Hair follicular keratinocyte (primary cell): ENCODE measurements at places on chromosomes 11 and 22. TPM values are rescaled to one million over a fixed set of nuclear protein-coding genes. Genes with fewer than 3 reads are reported as not detected.

Gene HPS5
- 11.7 and 21.3 TPM in 2 replicates for total RNA-seq

Gene ZNF280A
- total RNA-seq = not detected in 2 replicates

Gene EFEMP2
- total RNA-seq = 7.0 and 20.5 TPM in 2 replicates

Gene TMEM45B
- 3.7 and 9.5 TPM in 2 replicates for total RNA-seq

Gene TSSK2
- not detected in 2 replicates for total RNA-seq

Gene P4HA3
- 1.1 and 3.7 TPM in 2 replicates for total RNA-seq

Gene LRP4
- 2.0 and 9.6 TPM in 2 replicates for total RNA-seq

Gene MTFP1
- total RNA-seq = 20.7 and 61.8 TPM in 2 replicates

Gene GGTLC2
- total RNA-seq = not detected in 2 replicates

Gene LTO1
- total RNA-seq = 11.9 and 14.4 TPM in 2 replicates

Gene UPK2
- total RNA-seq = 0.30 TPM in 1 of 2 replicates, not detected in the other

Gene OR52E8
- total RNA-seq = not detected in 2 replicates

Gene MS4A3
- total RNA-seq = not detected in 2 replicates

Gene SLC5A4
- not detected in 2 replicates for total RNA-seq

Gene MRGPRX3
- total RNA-seq = 24.1 and 45.6 TPM in 2 replicates

Gene HEPN1
- total RNA-seq = not detected in 2 replicates

Gene TAF1D
- 99.1 and 103 TPM in 2 replicates for total RNA-seq

Gene C22orf31
- not detected in 2 replicates for total RNA-seq

Gene DKK3
- 275 and 315 TPM in 2 replicates for total RNA-seq

Gene KDM4E
- total RNA-seq = not detected in 2 replicates

Gene RFPL2
- not detected in 2 replicates for total RNA-seq

Gene HEPACAM
- not detected in 2 replicates for total RNA-seq

Gene LSP1
- total RNA-seq = 0.19 TPM in 1 of 2 replicates, not detected in the other

Gene ANO1
- 27.2 and 28.1 TPM in 2 replicates for total RNA-seq

Gene OR5P2
- not detected in 2 replicates for total RNA-seq

Gene RFPL3
- not detected in 2 replicates for total RNA-seq

Gene PGAP2
- 19.4 and 27.5 TPM in 2 replicates for total RNA-seq

Gene GAL3ST1
- not detected in 2 replicates for total RNA-seq

Gene PTPN5
- not detected in 2 replicates for total RNA-seq
